ENCODE measurements at places on chromosomes 6 and 20.

GRCh38 chr6:56840467-56841380 is 114.2 kb upstream of the BEND6 start:
- peak; percentile 52 for DNase-seq

GRCh38 chr6:1439349-1439748 is 50.0 kb downstream of the FOXF2 start:
- DNase-seq, result no peak

- no peak for DNase-seq
Measured at GRCh38 chr20:15512916-15513315, 1060.3 kb downstream of the KIF16B start.

DNA sequence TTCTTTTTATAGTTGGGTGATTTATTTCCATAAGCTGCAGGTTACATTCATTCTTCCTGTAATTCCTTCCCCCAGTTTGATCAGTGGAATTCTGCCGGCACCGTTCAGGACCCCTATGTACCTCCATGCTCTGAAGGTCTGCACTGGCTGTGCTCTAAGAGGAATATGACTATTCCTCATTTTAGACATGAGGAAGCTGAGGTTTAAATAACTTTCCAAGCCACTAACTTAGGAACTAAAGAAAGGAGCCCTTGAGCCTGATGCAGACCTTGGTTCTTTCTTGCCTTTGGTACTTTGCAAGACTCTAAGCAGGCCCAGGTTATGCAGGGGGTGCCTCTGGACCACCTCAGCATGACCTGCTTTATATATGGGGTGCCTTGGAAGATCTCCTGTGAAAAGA is 318.5 kb downstream of the QKI start:
- DNase-seq, result no peak

DNA sequence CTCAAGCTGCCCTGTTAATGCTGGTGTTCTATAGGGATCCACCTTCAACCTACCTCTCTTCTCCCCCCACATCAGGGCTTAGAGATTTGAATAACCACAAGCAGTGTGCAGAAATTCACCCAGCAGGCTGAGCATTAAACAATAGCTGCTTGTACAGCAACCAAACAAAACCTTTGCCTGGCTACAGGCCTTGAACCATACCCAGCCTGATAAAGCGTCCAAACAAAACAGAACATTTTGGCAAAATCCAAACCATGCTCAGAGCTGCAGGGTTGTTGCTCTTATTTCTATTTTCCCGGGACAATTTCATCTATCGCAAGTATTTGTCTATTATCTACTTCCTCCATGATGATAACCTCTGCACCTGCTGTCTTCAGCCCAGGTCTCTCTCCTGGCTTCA is 142.3 kb downstream of the UNC5CL start:
- DNase-seq, result no peak

GRCh38 chr6:168118935-168119334 is 39.9 kb upstream of the FRMD1 start:
- DNase-seq, result no peak

DNA sequence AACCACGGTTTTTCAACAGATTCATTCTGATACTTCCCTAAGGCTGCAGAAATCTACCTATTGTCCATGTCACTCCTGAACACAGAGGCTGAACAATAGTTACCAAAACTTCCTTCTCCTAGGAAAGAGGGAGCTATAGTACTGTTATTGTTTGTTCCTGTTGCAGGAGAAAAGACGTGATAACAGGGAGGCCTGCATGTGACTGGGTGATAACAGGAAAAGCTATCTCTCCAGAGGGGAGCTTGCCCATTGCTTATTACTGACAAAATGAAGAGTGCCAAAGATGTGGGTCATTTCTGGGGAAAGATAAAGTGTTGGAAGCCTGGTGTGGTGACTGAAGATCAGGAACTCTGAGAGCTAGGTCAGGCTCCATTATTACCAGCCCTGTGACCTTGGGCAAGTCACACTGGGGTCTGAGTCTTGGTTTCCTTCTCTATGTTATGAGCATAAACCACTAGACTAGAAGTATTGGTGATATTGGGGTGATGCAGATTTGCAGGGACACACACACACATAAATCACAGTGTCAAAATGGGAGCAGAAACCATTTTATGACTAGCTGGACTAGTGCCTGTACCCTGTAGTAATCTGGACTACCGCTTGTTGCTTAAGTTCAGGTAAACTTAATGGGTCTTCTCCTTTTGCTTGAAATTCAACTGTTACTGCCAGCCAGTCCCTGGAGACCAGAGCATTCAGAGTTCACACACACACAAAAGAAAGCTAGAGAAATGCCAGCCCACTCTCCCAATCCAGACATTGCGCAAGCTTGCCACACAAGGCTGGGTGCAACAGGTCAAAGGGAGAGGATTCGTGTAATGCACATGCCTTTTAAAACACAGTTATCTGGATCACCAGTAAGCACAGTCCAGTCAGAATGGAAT is 136.0 kb upstream of the CNR1 start:
- DNase-seq, result peak; percentile 43

- DNase-seq, result peak; percentile 94
Measured at GRCh38 chr6:6712449-6713403, 124.2 kb downstream of the LY86 start.

- DNase-seq, result no peak
Measured at GRCh38 chr6:122734529-122735395, 44.8 kb upstream of the FABP7 start.

DNA sequence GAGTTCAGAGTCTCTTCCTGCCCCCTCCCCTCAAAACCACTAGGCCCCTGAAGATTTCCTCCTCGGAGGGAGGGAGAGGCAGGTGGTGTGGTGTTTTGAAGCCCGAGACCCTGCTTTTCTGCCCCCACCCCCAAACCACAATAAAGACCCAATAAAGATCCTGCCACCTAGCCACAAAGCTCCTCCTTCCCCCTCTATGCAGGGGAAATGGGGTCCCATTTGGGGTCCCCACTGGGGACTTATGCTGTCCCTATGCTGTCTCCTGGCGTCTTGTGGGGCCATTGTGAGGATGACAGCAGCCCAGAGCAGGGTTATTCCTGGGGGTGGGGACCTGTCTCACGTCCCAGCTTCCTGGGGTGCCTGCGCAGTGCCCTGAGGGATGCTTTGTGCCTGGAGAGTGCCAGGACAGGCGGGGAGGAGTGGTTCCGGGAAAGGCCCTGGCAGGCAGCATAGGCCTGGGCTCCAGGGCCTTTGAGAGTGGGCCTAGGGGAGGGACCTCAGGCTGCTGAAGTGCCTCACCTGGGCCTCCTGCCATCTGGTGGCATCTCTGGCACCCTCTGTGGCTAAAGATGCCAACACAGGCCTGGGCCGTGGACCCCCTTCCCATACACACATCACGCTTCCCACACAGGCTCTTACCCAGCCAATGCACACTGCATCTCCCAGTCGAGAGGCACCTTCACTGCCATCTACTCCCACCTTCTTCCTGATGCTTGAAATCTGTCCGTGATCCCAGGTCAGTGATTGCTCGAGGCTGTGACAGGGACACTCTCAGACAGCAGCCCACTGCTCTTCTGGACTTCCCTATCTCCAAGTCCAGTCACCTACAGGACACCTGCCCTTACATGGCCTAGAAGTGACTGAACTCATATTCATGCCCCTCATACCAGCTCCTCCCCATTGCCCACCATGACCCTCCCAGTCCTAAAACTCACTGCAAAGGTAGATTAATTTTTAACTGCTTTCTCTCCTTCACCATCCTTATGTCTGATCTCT is 7.9 kb upstream of the ARMC12 start:
- DNase-seq, result no peak

DNA sequence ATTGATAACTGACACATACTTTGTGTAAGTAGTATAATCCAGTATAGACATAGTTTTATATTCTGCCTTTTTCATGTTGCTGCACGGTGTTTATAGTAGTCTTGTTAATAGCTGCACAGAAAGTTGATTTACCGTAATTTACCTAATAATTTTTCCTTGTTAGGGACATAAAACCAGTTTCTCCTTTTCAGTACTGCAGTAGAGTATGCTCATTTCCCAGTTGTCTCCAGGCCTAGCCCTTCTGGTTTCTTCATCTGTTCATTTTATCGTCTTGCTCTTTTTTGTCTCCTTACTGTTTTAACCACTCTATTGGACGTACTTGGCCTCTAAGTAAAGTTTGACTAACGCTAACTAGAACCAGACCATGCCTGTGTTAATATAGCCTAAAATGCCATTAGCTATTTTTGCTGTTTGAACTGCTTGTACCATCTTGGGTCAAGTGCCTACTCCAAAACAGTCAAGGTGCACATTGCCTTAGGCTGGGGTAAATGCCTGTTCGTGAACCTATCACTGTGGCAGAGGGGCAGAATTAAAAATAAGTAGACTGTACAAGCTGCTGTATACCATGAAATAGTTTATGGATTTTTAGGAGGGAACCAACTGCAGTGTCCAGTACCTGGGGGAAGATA is 34.8 kb downstream of the CDS2 start:
- DNase-seq, result no peak

GRCh38 chr20:52859156-52859876 is 112.8 kb upstream of the TSHZ2 start:
- DNase-seq, result no peak

DNA sequence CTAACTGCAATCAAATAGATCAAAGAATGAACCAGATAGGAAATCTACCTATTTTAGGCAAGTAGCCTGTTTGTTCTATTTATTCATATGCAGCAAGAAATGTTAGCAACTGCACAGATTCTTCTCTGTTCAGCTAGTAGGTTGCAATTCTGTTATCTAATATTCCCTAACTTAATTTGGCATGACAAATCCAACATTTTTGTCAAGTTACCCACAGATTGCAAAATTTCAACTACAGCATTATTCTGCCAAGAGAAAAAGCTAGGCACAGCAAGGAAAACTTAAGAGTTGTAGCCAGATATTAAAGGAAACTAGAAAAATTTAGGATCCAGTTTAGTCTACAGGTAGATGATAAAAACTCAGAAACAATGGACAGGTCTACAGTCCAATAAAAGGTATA is 104.4 kb upstream of the SYNCRIP start:
- DNase-seq, result peak; percentile 26

DNA sequence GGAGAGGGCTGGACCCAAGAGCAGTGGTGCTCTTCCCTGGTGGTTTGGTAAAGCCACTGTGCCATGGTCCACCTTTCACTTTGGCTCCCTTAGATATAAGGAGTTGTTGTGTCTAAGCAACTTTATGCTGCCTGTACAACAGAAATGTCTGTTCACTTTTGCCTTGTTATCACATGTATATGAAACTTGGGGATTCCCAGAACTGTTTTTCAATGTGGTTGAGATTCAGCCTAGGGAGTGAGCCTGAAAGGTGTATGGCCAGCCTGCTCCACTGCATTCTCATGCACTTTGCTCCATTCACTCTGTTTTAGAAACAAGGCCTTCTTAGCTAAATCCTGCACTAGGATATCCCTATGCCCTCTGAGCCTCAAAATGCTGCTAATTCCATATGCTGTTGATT is 234.5 kb upstream of the THEMIS start:
- peak; percentile 43 for DNase-seq

DNA sequence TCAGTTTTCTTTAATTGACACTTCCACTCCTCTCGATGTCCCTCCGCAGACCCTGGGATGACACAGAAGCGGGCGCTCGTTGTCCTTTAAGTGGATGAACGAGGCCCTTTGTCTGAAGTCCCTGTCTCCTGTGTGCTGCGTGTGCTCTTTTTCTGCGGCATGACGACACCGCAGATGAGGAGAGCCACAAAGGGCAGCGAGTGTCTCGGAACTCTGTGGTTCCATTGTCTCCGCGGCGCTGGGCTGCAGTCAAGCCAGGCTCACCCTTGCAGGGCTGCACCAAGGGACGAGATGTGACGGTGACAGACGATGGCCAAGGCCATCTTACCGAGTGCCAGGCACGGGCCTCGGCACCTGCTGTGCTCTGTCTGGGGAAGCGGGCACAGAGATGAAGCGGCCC is 10.6 kb downstream of the PRR18 start:
- no peak for DNase-seq

GRCh38 chr20:25269057-25269832 is 21.4 kb downstream of the PYGB start:
- no peak for DNase-seq

DNA sequence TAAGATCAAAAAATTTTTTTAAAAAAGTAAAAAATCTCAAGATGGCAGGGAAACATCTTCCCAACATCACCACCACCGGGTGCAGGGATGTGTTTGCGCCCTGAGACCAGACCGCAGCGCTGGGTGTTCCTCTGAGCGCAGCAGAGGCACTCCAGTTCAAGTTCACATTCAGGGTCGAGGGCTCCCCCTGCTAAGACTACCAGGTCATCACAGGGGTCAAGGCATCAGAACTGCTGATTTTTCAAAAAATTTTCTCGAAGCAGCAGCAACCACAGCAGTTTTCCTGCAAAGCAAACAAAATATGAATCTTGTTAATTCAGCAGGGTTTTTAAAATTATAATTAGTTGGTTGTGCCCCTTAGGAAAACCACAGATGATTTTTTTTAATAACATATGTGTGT is 83.1 kb downstream of the MYLK4 start:
- DNase-seq, result no peak

DNA sequence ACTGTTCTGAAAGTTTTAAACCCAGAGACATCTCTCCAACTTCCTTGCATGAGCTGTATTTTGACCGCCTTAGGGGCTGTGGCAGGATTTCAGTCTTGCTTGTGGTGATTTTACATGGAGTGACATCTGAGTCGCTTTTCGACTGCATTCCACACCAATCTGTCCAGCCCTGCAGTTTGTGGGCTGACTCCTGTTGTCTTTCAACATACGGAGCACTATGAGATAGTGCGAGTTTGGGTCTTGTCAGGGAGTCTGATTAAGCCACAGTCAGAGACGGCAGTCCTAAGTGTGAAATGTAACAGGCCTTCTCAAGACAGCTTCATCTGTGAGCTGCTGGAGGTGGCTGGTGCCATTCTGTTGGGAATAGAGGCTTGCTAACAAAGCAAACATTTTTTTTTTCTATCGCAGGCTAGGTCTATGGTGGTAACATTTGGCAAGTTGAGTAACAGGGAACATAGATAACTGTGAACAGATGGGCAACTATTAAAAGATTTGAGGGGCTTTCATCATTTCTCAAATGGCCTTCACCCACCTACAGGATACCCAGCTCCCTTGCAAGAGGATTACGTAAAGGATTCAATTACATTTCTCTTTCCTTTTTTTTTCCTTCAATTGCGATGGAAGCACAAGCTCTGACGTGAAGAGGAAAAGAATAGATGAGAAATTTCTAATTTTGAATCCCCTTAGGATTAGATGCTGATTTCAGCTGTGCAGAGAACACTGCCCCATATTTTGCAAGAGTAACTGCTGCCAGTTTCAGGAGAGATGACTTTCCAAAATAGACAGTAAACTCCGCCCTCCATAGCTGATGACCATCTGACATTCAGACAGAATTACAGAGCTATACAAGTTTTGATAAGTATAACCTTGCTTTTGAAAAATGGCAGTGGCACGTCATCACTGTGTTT is 25.1 kb downstream of the CAP2 start:
- DNase-seq, result peak; percentile 75

- DNase-seq, result no peak
Measured at GRCh38 chr20:16007164-16007563, 566.1 kb downstream of the KIF16B start.

DNA sequence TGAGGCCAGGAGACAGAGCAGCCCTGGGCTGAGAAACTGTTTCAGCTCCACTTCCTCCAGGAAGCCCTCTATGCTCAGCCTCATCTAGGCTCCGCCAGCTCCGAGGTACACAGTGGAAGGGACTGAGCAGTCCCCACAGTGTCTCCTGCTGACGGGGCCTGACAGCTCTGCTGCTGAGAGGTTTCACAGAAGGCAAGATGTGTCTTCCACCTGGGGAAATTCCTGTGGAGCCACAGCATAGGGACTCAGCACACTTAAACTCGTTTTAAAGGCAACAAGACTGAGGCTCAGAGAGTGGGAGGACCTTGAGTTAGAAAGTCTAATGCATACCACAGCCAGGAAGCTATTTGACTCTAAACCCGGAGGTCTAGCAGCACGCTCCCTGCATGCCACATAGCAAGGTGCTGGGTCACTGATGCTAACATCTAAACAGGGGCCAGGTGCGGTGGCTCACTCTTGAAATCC is 6.8 kb downstream of the ADA start:
- DNase-seq, result no peak

GRCh38 chr6:145729887-145730286 is 5.4 kb downstream of the EPM2A start:
- no peak for DNase-seq

All from NCI-H226 (cell line).